ENCODE measurements at places on chromosomes 1 and 21. TPM values are rescaled to one million over a fixed set of nuclear protein-coding genes. Genes with fewer than 3 reads are reported as not detected.

GBP2 gene
- total RNA-seq: not detected

PTPRC gene
- not detected for total RNA-seq

DMRTA2 gene
- total RNA-seq: 0.20 TPM

NTNG1 gene
- 1.1 TPM for total RNA-seq

TEDDM1 gene
- total RNA-seq: not detected

CPLANE2 gene
- 16.5 TPM for total RNA-seq

DYRK3 gene
- total RNA-seq: 9.1 TPM

RNU1-4 gene
- 3,957 TPM for total RNA-seq

MSH4 gene
- 0.55 TPM for total RNA-seq

GRCh38 chr1:60283690-60284089, 210.1 kb upstream of the C1orf87 start:
- no peak overlapping the region for H3K27ac ChIP-seq
- H3K4me1 ChIP-seq: peaks cover 6% of the 10 kb centered on the region
- peaks cover 6% of the 10 kb centered on the region for H3K27me3 ChIP-seq
- no peak overlapping the region for H3K4me3 ChIP-seq
- no peak for DNase-seq

GRCh38 chr1:41241354-41241748, 755 bp downstream of the SCMH1 start:
- no peak overlapping the region for H3K27ac ChIP-seq
- peak overlapping the region; percentile 73 for H3K4me3 ChIP-seq
- DNase-seq: peak; percentile 42
- peaks cover 23% of the 10 kb centered on the region for H3K4me1 ChIP-seq
- peaks cover 7% of the 10 kb centered on the region for H3K27me3 ChIP-seq
- no peaks in the 10 kb centered on the region for H3K36me3 ChIP-seq

DNA sequence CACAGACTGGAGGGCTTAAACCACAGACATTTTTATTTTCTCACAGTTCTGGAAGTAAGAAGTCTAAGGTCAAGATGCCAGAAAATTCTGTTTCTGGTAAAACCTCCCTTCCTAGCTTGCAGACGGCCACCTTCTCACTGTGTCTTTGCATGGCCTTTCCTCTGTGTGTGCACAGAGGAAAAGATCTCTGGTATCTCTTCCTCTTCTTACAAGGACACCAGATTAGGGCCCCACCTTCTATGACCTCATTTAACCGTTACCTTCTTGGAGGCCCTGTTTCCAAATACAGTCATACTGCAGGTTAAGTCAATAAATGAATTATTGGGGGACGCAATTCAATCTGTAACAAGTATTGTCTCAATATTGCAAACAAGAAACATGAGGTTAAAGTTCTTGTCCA, 63.0 kb upstream of the PRDX6 start:
- H3K4me1 ChIP-seq: no peaks in the 10 kb centered on the region
- DNase-seq: no peak
- no peak overlapping the region for H3K27ac ChIP-seq
- H3K36me3 ChIP-seq: peaks cover 2% of the 10 kb centered on the region

DNA sequence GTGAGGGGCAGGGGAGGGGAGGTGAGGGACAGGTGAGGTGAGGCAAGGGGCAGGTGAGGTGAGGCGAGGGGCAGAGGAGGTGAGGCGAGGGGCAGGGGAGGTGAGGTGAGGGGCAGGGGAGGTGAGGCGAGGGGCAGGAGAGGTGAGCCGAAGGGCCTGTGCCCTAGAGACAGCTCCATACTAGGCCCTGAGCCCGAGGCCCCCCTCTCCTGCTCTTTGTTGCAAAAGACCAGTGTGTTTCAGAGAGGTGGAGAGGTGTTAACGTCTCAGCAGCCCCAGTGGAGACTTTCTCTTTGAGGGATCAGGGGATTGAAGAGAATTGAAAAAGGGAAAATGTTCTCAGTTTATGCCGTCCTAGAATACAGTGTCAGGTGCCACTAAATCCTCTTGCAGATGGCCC, 44.2 kb downstream of the EPHB2 start:
- H3K4me3 ChIP-seq: no peak overlapping the region
- no peaks in the 10 kb centered on the region for H3K27me3 ChIP-seq
- peaks cover 9% of the 10 kb centered on the region for H3K4me1 ChIP-seq
- no peak overlapping the region for H3K27ac ChIP-seq
- no peak for DNase-seq

DNA sequence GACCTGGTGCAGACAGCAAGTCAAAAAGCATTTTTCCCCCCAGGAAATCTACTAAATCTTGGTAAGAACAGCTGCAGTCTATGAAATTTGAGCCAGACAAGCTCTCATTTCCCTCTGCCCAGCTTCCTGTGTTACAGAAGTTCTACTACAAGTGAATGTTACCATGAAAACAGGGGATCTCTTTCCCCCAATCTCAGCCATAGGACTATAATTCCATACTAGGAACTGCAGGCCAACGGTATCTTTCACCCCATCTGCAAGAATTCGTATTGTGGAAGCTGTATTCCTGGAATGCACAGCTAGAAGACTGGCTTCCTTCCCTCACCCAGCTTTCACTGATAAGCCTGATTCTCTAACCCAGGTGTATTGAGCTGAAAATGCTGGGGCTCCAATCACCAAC, 1655.4 kb downstream of the BRINP3 start:
- H3K27ac ChIP-seq: no peak overlapping the region
- no peaks in the 10 kb centered on the region for H3K4me1 ChIP-seq
- no peaks in the 10 kb centered on the region for H3K27me3 ChIP-seq
- H3K4me3 ChIP-seq: no peak overlapping the region
- no peaks in the 10 kb centered on the region for H3K36me3 ChIP-seq
- DNase-seq: no peak

GRCh38 chr1:81484284-81484683, 316.4 kb upstream of the ADGRL2 start:
- H3K4me1 ChIP-seq: peaks cover 17% of the 10 kb centered on the region
- H3K27me3 ChIP-seq: no peaks in the 10 kb centered on the region
- H3K36me3 ChIP-seq: peaks cover 2% of the 10 kb centered on the region
- no peak overlapping the region for H3K4me3 ChIP-seq

GRCh38 chr1:43269627-43270375, at the start of gene TMEM125:
TSS of gene TMEM125 (plus strand) at chr1:43269983. CDS start at chr1:43272723, 2,740 bp downstream.
- peaks cover 8% of the 10 kb centered on the region for H3K36me3 ChIP-seq
- no peaks in the 10 kb centered on the region for H3K27me3 ChIP-seq
- DNase-seq: no peak
- peaks cover 41% of the 10 kb centered on the region for H3K4me1 ChIP-seq

GRCh38 chr1:70874063-70874462, 173.6 kb downstream of the PTGER3 start:
- H3K36me3 ChIP-seq: no peaks in the 10 kb centered on the region
- no peak overlapping the region for H3K4me3 ChIP-seq
- H3K27ac ChIP-seq: no peak overlapping the region
- no peaks in the 10 kb centered on the region for H3K27me3 ChIP-seq
- peaks cover 4% of the 10 kb centered on the region for H3K4me1 ChIP-seq

DNA sequence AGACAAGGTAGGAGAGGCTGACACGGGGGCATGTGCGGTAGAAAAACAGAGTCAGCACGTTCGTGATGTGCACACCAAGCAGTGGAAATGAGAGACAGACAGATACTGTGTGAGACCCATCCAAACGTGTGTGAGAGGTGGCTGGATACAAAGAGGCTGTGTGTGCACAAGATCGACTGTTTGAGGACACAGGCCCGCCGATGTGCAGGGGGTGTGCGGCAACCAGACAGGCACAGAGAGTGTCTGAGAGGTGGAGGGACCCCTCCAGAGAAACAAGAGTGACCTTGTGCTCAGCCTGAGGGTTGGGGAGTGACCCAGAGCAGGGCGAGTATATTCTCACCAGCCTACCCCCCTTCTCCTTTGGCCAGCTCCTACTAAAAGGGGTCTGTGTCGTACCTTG, 97.8 kb upstream of the IPO9 start:
- DNase-seq: no peak
- no peak overlapping the region for H3K4me3 ChIP-seq
- H3K27ac ChIP-seq: peak overlapping the region; percentile 53

GRCh38 chr1:61607448-61607847, 117.5 kb downstream of the TM2D1 start:
- no peak overlapping the region for H3K4me3 ChIP-seq
- H3K36me3 ChIP-seq: no peaks in the 10 kb centered on the region
- peaks cover 10% of the 10 kb centered on the region for H3K27me3 ChIP-seq
- no peak for DNase-seq

GRCh38 chr1:18919956-18920355, 17.6 kb upstream of the ALDH4A1 start:
- peaks cover 3% of the 10 kb centered on the region for H3K36me3 ChIP-seq
- H3K4me1 ChIP-seq: peaks cover 18% of the 10 kb centered on the region
- no peak overlapping the region for H3K4me3 ChIP-seq
- no peak overlapping the region for H3K27ac ChIP-seq
- DNase-seq: no peak

GRCh38 chr1:38529946-38530345, 329.6 kb downstream of the RRAGC start:
- H3K36me3 ChIP-seq: no peaks in the 10 kb centered on the region
- no peaks in the 10 kb centered on the region for H3K4me1 ChIP-seq
- peaks cover 15% of the 10 kb centered on the region for H3K27me3 ChIP-seq
- no peak overlapping the region for H3K27ac ChIP-seq

DNA sequence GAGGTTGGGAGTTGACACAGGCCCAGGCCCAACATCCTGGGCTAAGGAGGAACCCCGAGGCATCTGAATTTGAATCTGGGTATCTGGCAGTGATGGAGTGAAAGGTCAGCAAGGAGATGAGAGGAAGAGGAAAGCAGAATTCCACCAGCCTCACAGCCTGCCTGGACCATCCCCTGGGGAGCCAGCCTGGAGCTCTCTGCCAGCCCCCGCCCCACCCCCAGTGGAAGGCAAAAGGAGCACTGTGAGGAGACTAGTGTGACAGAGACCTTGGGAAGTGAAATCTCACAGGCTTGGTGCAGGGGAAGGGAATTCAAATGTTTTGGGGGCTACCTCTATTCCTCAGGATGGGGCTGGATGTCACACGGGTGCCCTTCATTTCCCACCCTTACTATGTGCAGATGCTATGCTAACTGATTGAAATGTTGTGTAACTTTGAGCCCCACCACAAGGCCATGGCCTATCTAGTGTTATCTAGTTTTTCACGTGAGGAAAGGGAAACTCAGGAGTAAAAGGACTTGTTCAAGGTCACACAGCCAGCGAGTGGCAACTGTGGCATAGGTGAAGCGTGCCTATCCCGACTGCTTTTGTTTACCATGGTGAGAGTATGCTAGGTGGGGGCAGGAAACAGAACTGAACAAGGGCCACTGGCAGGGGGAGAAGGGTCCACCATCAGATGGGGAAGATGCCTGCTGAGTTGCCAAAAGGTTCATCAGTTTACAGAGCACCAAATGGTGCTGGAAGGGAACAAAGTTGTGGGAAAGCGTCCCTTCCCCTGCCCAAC, 29.8 kb downstream of the AHDC1 start:
- peak overlapping the region; percentile 32 for H3K27ac ChIP-seq
- H3K4me1 ChIP-seq: peaks cover 47% of the 10 kb centered on the region
- DNase-seq: no peak
- H3K27me3 ChIP-seq: no peaks in the 10 kb centered on the region
- H3K36me3 ChIP-seq: no peaks in the 10 kb centered on the region

GRCh38 chr1:59752556-59753414, 62.0 kb upstream of the HOOK1 start:
- peaks cover 3% of the 10 kb centered on the region for H3K27me3 ChIP-seq
- DNase-seq: no peak
- H3K4me3 ChIP-seq: no peak overlapping the region
- no peak overlapping the region for H3K27ac ChIP-seq
- H3K36me3 ChIP-seq: no peaks in the 10 kb centered on the region

DNA sequence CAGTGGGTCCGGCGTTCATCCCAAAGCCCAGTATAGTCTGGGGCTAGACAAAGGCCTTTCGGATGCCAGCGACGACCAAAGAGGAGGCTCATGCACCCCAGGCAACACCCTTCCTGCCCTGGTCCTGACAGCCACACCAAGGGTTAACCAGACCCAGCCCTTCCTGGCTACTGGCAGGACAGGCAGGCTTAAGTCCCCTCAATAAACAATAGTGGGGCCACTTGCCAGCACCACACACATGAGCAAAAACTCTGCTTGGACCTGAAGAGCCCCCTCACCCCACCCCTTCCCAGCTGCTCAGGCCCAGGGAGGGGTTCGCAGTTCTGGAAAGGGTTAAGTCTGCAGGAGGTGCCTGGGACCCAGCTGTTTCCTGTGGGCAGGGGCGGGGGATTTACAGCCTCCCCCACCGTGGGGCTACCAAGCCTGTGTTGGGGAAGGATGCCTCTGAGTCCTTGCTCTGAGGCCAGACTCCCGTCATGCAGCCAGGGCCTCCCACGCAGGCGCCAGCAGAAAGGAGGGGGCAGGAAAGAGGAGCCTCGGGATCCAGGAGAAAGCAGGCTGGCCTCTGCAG, 18.2 kb downstream of the PHLDA3 start:
- DNase-seq: no peak
- no peak overlapping the region for H3K27ac ChIP-seq
- H3K36me3 ChIP-seq: no peaks in the 10 kb centered on the region
- H3K27me3 ChIP-seq: peaks cover 19% of the 10 kb centered on the region
- H3K4me1 ChIP-seq: peaks cover 4% of the 10 kb centered on the region

DNA sequence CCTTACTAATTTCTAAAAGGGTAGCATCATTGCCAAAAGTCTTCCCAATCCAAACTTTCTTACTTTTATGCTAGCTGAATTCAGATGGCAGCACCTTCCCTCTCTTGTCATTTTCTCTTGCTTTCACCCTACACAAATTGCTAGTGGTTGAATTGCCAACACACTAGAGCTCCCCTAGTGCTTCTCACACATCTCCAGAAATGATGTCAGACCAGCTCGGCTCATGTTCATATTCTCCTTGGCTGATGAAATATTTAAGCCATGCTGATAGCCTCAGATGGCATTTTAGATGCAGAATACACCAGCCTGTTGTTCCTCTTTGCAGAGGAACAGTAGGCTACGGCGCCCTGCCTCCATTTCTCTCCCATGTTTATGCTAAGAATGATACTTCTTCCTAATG, 256.9 kb downstream of the PTBP2 start:
- H3K27me3 ChIP-seq: peaks cover 2% of the 10 kb centered on the region
- no peak for DNase-seq
- no peak overlapping the region for H3K4me3 ChIP-seq
- H3K36me3 ChIP-seq: no peaks in the 10 kb centered on the region
- no peak overlapping the region for H3K27ac ChIP-seq
- peaks cover 12% of the 10 kb centered on the region for H3K4me1 ChIP-seq

DNA sequence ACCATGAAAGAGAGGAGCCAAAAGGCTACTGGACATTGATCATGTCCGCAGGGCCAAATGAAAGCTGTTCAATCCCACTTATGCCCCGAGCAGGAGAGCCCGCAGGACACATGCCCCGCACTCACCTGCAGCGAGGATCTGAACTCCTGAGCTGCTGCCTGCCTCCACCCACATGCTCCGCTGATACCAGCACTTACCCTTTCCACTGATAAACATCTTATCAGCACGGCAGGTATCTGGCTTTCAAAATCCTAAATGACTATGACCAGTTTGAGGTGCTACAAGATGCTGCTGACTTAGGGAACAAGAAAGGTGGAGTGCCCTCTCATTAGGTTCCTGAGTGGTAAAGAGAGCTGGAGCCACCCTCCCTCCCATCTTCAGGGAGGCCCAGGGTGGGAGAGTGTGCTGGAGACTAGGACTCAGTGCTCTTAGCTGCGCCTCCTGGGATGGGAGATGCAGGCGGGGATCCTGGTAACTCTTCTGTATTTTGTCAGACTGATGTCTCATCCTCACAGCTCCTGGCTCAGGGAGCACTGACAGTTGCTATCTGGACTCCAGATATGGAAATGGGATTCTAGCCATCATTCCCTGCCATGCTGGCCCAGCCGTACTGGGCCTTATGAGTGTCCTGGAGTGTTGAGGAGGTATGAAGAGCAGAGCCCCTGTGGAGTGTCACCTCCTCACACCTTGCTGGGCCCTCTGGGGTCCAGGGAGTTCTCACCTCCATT, 86.4 kb upstream of the F3 start:
- H3K36me3 ChIP-seq: peaks cover 2% of the 10 kb centered on the region
- no peaks in the 10 kb centered on the region for H3K27me3 ChIP-seq
- no peak overlapping the region for H3K27ac ChIP-seq
- H3K4me3 ChIP-seq: no peak overlapping the region
- DNase-seq: no peak
- peaks cover 17% of the 10 kb centered on the region for H3K4me1 ChIP-seq

All from progenitor cell of endocrine pancreas (in vitro differentiated cells).